ENCODE measurements at places on chromosomes 5 and 9. TPM values are rescaled to one million over a fixed set of nuclear protein-coding genes. Genes with fewer than 3 reads are reported as not detected.
A peak's percentile ranks its signal among the peaks of the same experiment; 100 is the strongest.

OTP gene
- not detected for total RNA-seq

GRCh38 chr5:139725073-139725830 is 70.4 kb upstream of the PSD2 start:
- DNase-seq = peak; percentile 35

DNA sequence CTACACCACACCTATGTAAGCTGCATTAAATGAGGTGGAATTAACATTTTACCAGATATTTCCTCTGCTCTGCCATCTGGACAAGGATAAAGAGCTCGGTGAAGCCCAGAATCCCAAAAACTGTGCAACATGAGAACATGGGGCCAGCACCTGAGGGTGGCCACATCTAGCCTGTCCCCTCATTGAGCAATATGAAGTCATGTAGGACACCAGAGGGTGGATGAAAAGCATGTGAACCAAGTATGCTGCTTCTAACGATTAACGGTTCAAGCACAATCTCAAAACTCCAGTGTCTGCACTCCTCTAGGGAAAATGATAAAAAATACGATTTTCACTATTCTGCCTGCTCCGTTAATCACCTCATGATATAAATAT is 545.8 kb downstream of the EBF1 start:
- DNase-seq = no peak

SNCB gene
- total RNA-seq = 2.1 TPM

DNA sequence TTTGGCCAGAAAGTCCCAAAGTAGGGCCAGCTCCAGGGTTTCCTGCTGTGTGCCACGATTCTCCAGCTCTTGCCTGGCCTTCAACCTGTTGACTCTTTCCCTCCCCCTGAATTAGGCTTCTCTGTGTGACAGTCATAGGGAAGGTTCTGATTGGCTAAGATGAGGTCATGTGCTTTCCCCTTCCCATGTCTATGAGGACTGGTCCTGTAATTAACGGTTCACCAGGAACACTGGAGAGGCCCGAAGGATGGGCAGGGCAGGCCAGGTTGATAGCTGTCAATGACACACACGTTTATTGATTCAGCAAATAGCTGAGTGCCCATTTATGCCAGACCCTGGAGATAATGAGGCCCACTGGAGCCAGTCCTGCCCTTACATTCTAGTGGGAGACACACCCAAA is 9.0 kb upstream of the PRR7 start:
- no peak for DNase-seq

DNA sequence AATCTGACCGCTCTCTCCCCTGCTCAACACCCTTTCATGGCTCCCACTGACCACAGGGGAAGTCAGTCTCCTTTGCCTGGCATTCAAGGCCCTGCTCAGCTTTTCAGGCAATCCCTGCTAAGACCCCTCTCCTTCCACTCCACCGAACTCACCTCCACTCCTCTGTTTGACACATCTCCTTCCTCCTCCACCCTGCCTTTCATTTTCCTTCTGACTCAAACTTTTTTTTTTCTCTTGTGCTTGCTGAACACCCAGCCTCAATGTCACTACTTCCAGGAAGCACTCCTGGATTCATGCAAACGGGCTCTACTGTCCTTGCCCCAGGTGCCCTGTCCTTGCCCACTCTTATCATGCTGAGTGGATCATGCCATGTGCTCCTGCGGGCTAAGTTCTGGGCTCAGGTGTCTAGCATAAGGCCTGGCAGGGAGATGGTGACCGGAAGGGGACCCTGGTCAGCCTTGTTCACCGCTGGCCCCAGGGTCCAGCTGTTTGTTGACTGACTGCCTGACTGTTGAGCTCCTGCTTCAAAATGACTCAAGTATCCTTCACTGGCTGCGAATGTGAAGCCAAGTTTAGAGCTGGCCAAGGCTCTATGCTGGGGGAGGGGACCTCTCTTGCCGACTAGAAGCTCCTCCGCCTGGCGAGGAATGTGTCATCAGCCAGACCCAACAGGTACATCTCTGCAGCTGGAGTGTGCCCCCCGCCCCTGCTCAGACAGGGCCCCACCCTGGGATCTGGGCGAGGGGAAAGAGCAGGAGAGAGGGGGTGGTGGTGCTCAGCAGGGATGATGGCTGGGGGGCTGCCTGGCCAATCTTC is 6.2 kb downstream of the NR5A1 start:
- DNase-seq = no peak

DNA sequence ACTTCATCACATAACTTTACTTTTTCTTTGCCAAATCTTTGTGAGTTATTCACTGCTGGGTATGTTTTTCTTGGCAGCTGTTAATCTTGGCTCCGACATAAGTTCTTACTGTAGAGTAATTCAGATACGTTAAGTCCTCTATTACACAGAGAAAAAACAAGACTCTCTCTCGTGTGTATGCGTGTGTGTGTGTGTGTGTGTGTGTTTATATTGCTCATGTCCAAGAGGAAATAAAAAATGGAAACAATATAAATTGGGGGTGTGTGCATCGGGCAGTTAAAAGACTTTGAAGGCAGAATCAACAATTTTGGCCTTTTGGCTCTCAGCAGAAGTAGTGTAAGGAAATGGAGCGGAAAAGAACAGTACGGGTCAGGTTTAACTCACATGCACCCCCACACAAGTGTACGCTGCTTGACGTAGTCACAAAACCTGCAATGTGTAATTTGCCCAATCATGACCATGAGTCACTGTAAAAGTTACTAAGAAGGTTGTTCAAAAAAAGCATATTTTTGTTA is 67.2 kb upstream of the IFNE start:
- DNase-seq = peak; percentile 83

GRCh38 chr9:108047264-108047663 is 557.7 kb upstream of the KLF4 start:
- DNase-seq = peak; percentile 43

GRCh38 chr9:33464045-33464636 is 9.6 kb downstream of the NOL6 start:
- DNase-seq = no peak
